ENCODE measurements at places on chromosomes 1 and 21.

DNA sequence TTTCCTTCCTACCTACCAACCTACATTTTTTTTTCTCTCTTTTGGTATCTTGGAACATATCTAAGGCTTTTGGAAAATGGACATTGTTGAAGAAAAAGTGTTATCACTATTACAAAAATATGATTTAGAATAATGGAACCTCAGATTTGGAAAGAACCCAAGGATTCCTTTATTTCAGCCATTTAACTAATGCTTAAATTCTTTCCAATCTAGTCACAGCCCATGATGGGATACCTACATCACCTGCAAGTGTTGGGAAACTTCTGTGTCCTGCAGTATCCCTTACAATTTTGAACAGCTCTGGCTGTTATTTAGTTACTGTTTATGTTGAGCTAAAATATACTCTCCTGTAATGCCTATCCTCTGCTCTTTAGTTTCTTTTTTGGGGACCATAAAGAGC is 22.3 kb upstream of the APOBEC4 start:
- no peak for DNase-seq

DNA sequence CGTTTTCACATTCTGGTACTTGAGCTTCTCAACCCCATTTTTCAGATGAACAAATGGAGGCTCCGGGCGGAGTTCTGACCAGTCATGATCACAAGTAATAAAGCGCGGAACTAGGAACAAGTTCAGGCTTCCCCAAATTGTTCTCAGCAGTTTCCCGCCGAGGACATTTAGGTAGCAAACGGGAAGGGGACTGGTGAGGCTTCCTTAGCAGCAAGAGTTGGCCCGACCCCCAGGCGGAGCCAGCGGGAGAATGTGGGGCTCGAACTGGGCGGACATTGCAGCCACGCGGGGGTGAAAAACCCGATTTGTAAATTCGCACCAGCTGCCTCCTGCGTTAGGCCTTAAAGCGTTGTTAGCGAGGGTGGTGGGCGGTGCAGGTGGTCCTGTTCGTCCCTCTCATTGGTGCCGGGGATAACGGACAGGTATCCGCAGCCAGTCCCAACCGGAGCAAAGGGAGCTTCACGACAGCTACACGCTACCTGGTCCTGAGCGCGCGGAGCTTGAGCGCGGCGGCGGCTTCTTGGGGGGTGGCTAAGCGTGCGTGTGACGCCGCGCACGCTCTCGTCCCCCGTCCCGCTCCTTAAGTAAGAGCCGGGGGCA is 15.3 kb downstream of the SEMA6C start:
- peak; percentile 91 for DNase-seq

- DNase-seq, result no peak
These were observed 22.7 kb upstream of the DYNLT5 start for GRCh38 chr1:66729523-66729922.

DNA sequence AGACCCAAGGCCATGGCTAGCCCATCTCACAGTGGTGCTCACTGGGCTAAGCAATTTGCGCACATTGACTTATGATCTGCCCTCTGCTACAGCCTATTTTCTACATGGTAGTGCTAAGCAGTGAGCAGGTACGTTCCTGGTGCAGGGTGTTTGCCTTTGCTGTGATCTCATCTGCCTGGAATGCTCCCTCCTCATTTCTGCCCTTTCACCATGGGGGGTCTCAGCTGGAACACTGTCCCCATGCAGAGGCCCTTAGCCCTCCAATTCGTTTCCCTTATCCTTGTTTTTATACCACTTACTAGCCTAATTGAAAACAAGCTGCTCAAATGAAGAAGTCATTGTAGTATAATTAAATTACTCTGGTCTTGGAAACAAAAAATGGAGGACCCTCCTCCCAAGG is 2.0 kb upstream of the B3GALT5 start:
- no peak for DNase-seq

- no peak for DNase-seq
These were observed 25.0 kb upstream of the COL18A1 start for GRCh38 chr21:45379901-45380330.

DNA sequence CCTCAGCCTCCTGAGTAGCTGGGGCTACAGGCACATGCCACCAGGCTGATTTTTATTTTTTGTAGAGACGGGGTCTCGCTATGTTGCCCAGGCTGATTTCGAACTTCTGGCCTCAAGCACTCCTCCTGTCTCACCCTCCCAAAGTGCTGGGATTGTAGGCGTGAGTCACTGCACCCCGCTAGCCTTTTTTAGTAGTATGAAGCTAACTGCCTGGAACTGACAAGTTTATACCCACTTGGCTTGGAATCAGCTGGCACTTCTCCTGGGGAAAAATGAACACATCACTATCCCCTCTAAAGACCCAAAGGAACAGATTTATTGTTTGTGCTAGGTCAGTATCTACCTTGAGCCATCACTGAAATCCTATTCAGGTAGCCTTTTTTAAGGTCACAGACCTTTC is 19.0 kb downstream of the TMEM63A start:
- no peak for DNase-seq

GRCh38 chr1:42086146-42086545 is 67.1 kb upstream of the GUCA2B start:
- no peak for DNase-seq

DNA sequence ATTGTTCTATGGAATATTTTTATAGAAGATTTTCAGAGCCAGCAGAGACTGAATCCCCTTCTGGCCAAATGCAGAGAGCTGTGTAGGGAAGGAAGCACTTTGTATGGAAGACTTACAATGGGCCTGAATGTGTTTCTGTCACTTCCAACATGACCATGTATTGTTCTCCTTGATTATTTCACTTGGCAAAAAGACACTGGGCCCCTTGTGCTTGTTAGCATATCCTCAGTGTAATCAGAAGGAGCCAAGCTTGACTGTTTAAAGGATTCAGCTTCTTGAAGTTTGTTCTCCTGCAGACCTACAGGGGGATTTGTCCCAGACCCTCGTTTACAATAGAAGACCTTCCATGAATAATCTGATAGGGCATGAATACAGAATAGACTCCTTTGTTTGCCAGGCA is 48.1 kb upstream of the UBE2U start:
- DNase-seq, result no peak

- no peak for DNase-seq
These were observed 13.4 kb upstream of the PWP2 start for GRCh38 chr21:44093761-44094160.

DNA sequence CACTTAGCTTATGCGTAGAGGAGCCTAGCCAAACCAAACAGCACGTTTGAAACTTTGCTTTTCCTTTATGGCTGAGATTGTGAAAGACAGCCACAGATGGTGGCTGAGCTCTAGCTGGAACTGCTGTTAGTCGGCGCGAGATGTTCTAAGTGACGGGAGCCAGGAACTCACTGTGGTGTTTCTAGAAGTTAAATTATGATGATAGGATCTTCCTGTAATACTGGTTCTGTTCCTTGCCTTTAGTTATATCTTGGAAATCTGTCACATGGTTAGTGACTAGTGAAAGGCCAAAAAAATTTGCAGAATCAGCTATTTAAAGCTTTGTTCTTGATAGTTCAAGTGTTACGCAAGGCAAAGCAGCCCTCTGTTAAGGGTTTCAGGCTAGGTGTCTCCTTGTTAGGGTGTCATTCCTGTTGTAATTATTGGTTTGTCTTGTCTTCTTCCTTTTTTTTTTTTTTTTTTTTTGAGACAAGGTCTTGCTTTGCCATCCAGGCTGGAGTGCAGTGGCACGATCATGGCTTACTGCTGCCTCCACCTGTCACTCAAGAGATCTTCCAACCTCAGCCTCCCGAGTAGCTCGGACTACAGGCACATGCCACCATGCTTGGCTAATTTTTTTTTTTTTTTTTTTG is 22.6 kb downstream of the AK4 start:
- DNase-seq, result no peak

- DNase-seq, result no peak
These were observed 11.9 kb downstream of the ATP13A2 start for GRCh38 chr1:16999863-17000262.

- no peak for DNase-seq
These were observed 223.6 kb upstream of the JUN start for GRCh38 chr1:59007429-59007819.

DNA sequence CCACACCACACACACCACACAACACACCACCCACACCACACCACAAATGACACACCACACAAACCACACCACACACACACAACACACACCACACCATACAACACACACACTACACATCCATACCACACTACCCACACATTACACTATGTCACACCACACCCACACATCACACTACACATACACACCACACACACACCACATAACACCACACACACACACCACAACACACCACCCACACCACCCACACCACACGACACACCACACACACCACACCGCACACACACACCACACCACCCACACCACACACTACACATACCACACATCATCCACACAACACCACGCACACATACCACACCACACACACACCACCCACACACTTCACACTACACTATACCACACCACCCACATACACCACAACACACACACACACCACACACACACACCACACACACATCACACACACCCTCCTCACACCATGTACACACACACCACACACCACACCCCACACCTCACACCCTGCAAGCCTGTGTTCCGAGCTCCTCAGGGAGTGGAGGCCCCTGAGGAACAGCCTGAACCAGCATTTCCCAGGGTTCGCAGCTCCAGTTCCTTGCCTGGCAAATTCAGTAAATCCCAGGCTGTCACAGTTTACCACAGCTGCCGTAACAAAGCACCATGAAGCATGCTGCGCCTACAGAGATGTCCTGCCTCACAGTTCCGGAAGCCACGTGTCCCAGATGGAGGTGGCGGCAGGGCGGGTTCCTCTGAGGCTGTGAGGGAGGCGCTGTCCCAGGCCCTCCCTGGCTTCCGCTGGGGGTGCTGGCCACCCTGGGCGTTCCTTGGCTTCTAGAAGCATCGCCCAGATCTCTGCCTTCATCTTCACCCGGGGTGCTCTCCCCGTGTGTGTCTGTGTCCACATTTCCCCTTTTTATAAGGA is 69.8 kb upstream of the ATP5PO start:
- DNase-seq, result no peak

DNA sequence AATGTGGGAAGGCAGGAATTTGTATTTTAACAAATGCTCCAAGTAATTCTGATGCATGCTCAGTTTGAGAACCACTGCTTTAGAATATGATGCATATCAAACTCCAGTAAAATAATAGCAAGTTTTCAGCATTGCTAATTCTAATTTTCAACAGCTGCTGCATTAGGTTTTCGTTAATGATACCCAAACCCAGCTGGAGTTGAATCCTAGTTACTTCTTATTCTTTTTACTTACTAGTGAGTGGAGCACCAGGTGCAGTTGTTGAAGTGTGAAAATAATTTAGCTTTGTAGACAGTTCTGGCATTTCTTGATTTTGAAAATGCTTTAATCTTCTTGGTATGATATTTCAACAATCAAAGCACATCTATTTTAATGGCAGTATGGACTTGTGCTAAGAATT is 138.5 kb downstream of the HS2ST1 start:
- no peak for DNase-seq

- DNase-seq, result no peak
These were observed 344.6 kb downstream of the RYR2 start for GRCh38 chr1:237386362-237387143.

DNA sequence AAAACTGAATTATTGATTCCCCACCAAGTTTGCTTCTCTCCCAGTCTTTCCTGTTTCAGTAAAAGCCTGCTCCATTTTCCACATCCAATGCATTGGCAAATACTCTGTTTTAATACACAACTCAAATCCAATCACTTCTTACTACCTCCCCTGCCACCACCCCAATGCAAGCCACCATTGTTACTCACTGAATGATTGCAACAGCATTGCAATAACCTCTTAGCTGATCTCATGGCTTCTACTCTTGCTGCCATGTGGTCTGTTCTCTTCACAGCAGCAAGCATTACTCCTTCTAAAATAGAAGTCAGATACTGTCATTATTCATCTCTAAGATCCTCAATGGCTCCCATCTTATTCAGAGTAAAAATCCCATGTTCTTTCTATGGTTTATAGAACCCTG is 123.4 kb downstream of the ATP6V1G3 start:
- DNase-seq, result no peak

DNA sequence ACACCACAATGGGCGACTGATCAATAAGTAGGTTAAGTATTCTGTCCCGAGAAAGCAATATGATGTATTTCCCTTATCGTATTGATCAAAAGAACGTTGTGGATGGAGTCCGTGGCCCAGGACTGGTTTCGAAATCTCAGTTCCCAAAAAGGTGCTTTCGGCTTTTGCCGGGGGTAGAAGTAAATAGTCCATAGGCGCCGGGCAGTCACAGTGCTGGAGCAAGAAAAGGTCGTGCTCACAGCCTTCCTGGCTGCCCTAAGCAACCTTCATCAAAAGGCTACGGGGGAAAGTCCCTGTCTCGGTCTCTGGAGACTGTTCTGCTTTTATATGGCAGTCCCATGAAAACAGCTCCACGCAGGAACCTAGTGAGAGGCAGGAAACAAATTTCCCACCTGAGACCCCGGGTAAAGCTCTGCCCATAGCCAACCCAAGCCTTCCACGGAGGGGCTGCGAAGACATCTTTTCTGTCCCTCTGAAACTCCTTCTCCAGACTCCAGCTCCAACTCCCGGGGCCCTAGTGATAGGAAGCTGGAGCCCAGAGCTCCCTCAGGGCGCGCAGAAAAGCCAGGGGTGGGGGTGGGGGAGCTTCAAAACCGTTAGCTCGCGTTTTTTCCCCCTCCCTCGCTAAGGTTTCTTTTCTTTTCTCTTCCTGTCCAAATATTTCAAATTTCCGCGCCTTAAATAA is 7.0 kb downstream of the CDKN2C start:
- DNase-seq, result no peak

All from stimulated activated CD4-positive, alpha-beta T cell treated with anti-CD3 and anti-CD28 coated beads, Interleukin-1b, Interleukin-23, amount 100 ng/mL, for 48 hours (primary cell).